Lower leg skin (tissue), 4 donors: ENCODE measurements at places on chromosomes 6 and 20. TPM values are rescaled to one million over a fixed set of nuclear protein-coding genes. Genes with fewer than 3 reads are reported as not detected.

DNA sequence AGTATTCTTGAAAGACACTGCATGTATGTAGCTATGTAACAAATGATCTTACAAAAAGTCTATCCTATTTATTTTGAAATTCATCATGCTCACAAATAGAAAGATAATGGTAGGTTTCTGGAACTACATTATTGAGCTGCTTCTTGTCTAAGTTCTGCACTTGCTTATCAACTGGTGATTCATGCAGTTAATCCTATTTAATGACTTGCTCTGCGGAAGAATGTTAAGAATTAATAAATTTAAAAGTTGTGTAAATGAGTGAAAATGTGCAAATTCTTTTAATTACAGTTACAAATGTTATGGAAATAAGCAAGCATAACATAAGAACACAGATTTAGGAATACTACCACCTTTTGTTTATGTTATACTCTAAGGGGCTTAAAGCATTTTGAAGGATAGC is 67.1 kb upstream of the MCM9 start:
- DNase-seq, result no peak

GRCh38 chr6:57013521-57013926 is 33.0 kb upstream of the KIAA1586 start:
- no peak for DNase-seq

DNA sequence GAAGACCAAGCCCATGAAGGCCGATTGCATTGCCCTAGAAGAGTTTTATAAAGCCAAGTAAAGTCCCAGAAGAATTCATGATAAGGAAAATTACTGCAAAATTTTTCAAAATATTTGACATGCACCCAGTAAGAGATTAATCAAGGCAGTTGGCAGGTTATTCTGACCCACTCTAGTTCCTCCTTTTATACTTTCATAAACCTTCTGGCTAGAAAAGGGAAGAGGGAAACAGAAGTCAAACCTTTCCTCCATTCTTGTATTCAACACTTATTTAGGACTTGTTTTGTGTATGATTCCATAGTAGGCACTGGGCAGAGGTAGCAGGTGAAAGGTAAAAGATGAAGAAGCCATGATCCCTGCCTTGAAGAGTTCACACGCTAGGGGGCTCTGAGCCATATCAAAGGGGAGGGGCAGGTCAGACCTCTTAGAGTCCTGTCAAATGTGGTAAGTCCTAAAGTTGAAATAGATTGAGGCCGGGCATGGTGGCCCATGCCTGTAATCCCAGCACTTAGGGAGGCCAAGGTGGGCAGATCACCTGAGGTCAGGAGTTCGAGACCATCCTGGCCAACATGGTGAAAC is 85.4 kb downstream of the NDUFAF5 start:
- DNase-seq, result no peak

DNA sequence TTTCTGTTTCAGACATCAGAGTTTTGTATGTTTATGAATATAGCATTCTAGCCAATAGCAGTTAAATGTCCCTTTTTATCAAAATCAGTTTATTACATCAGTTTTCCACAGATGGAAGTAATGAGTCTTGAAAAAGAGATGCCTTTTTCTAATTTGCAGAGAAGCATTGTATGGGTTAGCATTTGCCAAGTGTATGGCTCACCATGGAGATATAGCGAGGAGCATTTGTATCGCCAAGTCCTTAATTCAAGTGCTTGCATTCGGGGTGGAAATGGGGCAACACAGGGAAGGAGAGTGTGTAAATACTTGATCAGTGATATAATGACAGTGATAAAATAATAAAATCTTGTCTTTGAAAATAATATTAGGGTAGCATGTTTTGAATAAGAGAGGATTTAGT is 42.9 kb downstream of the TXLNB start:
- DNase-seq, result no peak

GRCh38 chr6:125421836-125422235 is 120.1 kb upstream of the HDDC2 start:
- no peak for DNase-seq

DNA sequence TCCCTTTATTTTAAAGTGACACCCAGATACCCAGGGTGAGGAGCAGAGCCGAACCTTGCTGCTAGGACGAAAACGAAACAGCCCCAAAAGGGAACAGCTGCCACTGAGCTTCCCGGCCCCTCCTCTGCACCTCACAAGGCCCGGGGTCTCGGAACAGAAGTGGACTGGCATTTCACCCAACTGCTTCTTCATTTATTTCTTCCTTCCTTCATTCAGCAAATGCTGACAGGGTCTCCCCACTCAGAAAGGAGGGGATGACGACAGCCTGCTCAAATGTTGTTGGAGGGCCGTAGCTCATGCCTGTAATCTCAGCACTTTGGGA is 220.3 kb downstream of the PREX1 start:
- DNase-seq, result no peak

GRCh38 chr20:56411759-56412472 is at the start of gene CASS4:
Gene CASS4 (plus strand): TSS chr20:56412260. CDS start chr20:56412459, 199 bp downstream.
- no peak for DNase-seq

- no peak for DNase-seq
Observed at GRCh38 chr20:50843331-50844276, 48.7 kb downstream of the BCAS4 start.

DNA sequence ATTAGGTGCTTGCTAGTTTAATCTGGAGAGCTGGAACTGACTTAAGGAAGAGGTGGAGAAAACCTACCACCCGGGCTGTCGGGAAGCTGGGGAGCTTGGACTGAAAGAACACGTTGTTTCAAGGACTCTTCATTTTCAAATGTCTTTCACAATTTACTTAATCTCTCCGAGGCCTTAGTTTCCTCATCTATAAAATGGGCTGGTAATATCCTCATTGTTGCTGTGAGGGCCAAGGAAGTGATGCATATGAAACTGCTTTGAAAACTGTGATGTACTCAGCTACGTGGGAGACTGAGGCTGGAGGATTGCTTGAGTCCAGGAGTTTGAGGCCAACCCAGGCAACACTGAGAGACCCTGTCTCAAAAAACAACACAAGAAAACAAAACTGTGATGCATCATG is 36.7 kb upstream of the NKX2-2 start:
- no peak for DNase-seq

GRCh38 chr20:34543463-34544056 is 15.0 kb upstream of the MAP1LC3A start:
- no peak for DNase-seq

ADGB gene
- total RNA-seq, result 1.9 TPM

TRMT6 gene
- total RNA-seq, result 11.3 TPM
